GM23338 (cell line): ENCODE measurements at places on chromosomes 2 and 18. TPM values are rescaled to one million over a fixed set of nuclear protein-coding genes. Genes with fewer than 3 reads are reported as not detected.
A peak's percentile ranks its signal among the peaks of the same experiment; 100 is the strongest.

Gene SNORC
- 0.62 and 0.80 TPM in 2 replicates for total RNA-seq

GRCh38 chr2:32835148-32835547 lies 111.6 kb upstream of the LTBP1 start:
- DNase-seq: no peak

Gene COL4A4
- total RNA-seq: 1.4 and 3.1 TPM in 2 replicates

DNA sequence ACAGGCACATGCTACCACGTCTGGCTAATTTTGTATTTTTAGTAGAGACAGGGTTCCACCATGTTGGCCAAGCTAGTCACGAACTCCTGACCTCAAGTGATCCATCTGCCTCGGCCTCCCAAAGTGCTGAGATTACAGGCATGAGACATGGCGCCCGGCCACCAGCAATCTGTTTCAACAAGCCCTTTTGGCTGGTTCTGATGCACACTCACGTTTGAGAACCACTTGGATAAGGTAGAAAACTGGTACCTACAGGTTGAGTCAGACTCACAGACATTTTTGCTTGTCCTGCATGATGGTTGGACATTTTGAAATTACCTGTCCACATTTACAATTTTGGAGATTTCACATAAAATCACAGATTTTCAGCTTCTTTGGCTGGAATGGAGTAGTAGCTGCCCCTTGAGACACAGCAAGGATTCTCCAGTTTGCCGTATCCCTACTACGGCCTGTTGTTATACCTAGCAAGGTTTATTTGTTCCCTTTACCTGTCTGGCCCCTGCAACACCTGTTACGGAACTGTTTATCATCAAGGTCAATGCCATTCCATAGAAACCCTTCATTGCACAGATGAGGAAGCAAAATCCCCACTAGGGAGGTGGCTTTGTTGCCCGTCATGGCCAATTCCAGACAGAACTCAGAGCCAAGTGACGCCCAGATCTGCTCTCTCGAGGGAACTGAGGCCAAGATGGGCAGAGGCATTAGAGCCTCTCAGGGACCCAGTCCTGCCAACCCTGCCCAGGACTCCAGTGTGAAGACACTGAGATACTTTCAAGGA lies 31.4 kb upstream of the IGFBP2 start:
- no peak for DNase-seq

Gene CCDC74B
- 22.1 and 34.5 TPM in 2 replicates for total RNA-seq

GRCh38 chr2:19496646-19497045 lies 138.2 kb upstream of the OSR1 start:
- no peak for DNase-seq

- no peak for DNase-seq
Measured at GRCh38 chr18:79612291-79613108, 67.1 kb upstream of the CTDP1 start.

- no peak for DNase-seq
Measured at GRCh38 chr18:57630754-57631595, 9.3 kb upstream of the NARS1 start.

DNA sequence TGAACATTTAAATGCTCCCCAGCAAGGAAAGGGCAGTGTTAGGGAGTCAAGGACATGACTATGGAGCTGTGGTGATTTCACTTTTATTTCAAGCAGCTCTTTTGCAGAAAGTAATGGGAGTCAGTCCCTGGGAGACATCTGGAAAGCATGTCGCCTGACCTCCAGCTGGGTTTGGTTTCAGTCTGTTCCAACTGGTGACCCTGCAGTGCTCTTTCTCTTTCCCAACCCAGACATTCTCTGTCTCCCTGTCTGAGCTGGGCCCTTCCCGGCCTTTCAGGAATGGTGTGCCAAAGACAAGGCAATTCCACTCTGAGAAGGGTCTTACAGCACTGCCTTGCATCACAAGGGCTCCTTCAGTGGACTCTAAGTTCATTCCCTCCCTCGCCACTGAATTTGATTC lies 323.2 kb downstream of the OSR1 start:
- no peak for DNase-seq

DNA sequence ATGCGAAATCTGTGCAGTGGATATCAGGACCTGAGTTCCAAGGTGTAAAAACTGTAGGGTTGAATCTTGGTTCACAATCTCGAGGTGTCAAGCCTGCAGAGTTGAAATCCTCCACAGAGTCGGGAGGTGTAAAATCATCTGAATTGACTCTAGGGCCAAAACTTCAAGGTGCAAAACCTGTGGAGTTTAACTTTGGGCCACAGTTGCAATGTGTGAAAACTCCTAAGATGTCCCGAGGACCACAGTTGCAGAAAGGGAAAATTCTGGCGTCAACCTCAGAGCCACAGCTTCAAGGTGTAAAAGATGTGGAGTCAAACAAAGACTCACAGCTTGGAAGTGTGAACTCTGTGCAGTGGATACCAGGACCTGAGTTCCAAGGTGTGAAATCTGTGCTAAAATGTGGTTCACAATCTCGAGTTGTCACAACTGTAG lies 9.8 kb upstream of the ZNF512 start:
- DNase-seq: no peak

DNA sequence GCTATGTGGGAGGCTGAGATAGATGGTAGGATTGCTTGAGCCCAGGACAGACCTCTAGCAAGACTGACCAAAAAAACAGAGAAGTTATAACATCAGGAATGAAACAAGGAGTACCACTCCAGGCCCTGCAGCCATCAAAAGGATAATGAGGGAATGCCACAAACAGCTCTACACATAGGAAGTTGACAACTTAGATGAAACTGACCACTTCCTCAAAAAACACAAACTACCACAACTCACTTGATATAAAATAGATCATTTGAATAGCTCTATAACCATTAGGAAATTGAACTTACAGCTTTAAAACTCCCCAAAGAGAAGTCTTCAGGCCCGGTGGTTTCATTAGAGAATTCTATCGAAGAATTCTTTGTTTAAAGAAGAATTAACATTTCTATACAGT lies 12.9 kb upstream of the ESPNL start:
- no peak for DNase-seq

Gene RAB6C
- total RNA-seq: not detected in 2 replicates

Gene ADAM23
- total RNA-seq: 12.0 and 15.9 TPM in 2 replicates

GRCh38 chr2:26754972-26755670 lies 9.0 kb upstream of the SLC35F6 start:
- peak; percentile 24 for DNase-seq

Gene PARD6G
- 17.2 and 18.5 TPM in 2 replicates for total RNA-seq

Gene MRPL30
- total RNA-seq: 46.4 and 51.4 TPM in 2 replicates

- no peak for DNase-seq
Measured at GRCh38 chr2:46300406-46300832, 3.2 kb downstream of the EPAS1 start.

GRCh38 chr2:85253890-85254289 lies 73.9 kb downstream of the TGOLN2 start:
- DNase-seq: no peak

Gene CCBE1
- 2.1 and 3.5 TPM in 2 replicates for total RNA-seq

Gene VWC2L
- not detected in 2 replicates for total RNA-seq

- no peak for DNase-seq
Measured at GRCh38 chr2:66789741-66790140, 354.8 kb downstream of the MEIS1 start.

- no peak for DNase-seq
Measured at GRCh38 chr2:231535961-231536360, 5.7 kb upstream of the NMUR1 start.
